ENCODE measurements at places on chromosomes 2 and 18.

DNA sequence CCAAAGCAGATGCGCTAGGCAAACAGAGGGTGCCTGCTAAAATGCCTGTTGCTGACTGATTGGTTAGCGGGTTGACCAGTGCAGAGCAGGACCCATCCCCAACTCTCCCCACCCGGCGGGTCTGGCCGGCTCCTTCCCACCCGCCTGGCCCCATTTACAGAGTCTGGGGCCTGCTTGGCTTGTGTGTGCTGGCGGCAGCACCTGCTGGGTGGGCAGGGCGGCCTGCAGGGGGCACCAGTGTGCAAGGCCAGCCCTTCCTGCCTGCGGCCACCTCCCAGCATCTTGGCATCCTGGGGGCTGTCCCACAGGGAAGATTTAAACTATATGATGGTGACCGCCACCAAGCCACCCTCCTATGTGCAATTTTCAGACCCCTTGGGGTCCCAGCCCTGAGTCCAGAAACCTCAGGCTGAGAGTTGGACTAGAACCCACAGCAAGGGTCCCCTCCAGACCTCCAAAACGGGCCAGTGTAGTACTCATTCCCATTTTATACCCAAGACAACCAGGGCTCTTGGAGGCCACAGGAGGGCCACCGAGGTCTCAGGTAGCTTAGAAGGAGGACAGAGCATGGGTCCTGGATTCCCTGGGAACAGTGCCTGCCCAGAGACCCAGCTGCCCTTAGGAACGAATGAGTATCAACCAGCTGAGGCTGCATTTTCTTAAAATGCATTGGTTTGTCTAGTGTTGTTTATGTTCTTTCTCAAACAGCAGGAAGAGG, 173.6 kb downstream of the SMAD7 start:
- ATAC-seq, result peak; percentile 38

DNA sequence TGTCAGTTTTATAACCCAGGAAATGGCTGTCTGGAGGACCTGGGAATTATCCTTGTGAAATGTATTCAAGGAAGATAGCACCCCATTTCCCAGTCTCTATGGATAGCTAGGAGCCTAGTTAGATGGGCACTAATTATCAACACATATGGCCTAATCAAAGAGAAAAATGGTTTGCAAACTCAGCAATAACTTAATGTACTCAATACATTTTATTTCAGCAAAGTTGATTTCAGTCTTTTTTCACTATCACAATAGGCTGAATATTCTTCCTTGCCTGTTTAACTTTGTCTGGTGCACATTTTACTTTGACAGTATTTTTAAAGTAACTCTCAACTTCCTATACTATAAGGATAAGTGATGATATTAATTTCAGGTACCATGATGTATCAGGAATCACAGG, 756.3 kb downstream of the CCDC85A start:
- ATAC-seq, result no peak

GRCh38 chr2:130744287-130745117, 10.8 kb upstream of the AMER3 start:
- no peak for ATAC-seq

DNA sequence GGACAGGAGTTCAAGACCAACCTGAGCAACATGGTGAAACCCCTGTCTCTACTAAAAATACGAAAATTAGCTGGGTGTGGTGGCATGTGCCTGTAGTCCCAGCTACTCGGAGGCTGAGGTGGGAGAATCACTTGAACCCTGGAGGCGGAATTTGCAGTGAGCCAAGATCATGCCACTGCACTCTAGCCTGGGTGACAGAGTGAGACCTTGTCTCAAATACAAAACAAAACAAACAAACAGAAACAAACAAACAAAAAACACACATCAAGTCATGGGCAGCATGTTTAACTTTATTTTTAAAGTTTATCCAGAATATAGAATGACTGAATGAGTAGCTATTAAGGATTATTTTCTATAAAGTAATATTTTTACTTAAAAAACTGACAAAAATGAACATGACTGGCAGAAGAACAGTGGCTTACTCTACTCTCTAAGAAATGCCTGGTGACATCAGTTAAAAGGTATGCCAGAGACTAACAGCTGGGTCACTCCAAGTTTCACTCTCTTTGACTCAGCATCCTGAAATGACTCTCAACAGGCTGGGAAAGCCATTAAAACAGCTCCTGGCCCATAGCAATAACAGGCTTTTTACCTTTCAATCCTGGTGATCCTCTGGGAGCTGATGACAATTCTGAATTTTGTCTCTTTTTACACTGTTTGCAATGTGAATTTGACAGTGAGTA, 281.6 kb upstream of the STON1 start:
- peak; percentile 73 for ATAC-seq

DNA sequence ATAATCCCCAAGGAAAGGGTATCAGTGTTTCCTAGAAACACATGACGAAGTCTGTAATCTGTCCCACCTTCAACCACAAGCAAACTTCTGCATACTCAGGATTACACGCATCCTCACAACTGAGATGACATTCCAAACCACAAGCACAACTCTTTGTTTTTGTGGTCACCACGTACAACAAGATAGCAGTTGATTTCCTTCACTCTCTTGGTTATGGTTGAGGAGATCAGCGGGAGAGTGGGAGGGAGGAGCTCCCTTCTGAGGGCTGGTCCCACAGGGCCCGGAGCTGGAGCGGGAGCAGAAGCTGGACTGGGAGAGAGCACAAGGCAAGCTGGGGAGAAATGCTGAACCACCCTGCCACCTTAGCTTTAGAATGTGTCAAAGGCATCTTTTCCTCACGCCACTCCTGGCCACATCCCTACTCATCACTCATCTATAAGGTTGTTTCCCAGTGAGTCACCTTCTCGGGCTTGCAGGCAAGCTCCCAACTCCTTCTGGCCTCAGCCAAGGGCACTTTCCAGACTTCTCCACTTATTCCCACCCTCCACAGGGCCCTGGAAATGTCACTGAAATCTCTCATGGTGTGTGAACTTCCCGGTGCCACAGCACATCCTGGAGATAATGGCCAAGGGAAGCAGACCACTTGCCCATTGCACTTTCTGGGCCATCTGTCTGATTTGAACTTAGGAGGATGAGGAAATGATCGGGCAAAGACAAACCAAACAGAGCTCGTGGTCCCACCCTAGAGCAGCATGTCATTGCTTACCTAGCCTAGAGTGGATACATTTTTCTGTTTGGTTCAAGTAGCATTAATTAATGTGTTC, 98.9 kb upstream of the LGALSL start:
- ATAC-seq, result no peak

DNA sequence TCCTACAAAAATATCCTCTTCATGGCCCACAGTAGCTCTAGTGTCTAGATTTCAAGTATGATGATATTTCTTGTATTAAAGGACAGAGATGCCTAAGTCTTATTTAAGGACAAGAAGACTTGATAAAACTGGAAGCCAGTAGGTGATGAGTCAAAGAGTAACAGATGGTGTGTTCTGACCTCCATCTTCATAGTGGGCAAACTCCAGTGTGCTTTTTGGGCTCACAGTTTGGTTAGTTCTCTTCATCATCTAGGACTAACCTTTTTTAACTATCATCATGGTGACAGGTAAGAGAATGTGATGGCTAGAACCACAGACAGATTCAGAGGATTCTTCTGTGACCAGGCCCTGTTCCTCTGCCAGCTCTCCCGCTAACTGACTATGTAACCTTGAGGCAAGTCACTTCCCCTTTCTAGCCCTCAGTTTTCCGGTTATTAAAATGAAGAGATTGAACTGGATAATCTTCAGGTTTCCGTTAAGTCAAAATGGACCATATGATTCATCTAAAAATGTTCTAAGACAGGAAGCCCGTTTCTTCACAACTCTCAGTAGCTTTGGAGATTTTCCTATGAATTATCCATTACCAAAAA, 140.3 kb upstream of the RASGRP3 start:
- ATAC-seq, result no peak

- ATAC-seq, result no peak
Observed at GRCh38 chr2:33477473-33478468, 1.3 kb downstream of the RASGRP3 start.

DNA sequence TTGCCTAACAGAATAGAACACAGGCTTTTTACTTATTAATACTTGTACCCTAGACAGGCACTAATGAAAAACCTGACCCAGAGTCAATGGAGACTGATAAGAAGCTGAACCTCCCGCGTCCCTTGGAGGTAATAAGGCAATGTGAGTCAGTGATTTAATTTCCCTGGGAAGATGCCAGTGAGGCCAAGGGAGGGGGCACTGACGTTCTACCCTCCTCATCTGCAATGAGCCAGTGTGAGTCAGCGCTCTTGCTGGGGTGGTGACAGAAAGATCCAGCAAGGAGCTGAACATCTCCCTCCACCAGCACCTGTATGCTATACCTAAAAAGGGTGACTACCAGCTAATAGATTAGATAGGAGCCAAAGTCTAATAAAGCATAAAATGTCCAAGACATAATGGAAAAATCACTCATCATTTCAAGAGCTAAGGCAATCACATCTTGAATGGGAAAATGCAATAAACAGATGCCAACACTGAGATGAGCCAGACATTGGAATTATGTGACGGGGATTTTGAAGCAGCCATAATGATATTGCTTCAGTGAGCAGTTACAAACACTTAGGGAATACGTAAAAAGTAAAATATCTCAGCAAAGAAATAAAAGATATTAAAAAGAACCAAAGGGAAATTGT, 116.9 kb downstream of the TPGS2 start:
- ATAC-seq, result peak; percentile 100

GRCh38 chr18:57803103-57803969, at the start of gene ATP8B1:
Gene ATP8B1, minus strand, starts transcription at chr18:57803315. Its CDS starts 71,508 bp downstream, at chr18:57731807.
- peak; percentile 85 for ATAC-seq

GRCh38 chr2:212032032-212032431, 506.6 kb downstream of the ERBB4 start:
- no peak for ATAC-seq

DNA sequence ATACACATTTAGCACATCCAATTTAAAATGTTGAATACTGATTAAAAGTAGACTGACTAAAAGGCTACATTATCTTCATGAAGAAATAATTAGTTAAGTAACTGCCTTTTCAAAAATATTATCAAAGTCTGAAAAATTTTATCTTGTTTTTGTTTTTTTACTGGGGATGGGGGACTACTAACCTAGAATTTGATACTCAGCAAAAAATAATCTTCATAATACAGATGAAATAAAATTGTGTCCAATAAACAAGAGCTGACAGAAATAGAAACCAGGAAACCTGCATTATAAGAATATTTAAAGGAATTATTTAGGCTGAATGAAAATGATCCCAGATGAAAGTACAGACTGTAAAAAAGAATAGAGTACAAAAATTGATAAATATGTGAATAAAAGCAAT, 200.7 kb upstream of the RGPD4 start:
- no peak for ATAC-seq

DNA sequence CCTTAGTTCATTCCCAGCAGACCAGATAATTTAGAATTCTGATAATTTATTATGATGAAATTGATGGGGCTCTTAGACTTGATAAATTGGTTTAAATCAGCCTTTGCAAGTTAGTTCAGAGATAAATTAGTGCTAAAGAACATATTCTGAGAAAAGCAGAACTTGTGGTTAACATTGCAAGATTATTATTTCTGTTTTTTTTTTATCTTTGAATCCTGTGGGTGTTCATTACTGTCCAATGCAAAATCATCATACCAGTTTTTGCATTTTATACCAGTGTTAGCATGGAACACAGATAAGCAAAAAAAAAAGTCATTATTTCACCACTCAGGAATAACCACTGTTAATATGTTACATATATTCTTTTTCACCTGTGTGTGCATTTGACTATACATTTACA, 9.1 kb downstream of the SEPTIN2 start:
- ATAC-seq, result no peak

DNA sequence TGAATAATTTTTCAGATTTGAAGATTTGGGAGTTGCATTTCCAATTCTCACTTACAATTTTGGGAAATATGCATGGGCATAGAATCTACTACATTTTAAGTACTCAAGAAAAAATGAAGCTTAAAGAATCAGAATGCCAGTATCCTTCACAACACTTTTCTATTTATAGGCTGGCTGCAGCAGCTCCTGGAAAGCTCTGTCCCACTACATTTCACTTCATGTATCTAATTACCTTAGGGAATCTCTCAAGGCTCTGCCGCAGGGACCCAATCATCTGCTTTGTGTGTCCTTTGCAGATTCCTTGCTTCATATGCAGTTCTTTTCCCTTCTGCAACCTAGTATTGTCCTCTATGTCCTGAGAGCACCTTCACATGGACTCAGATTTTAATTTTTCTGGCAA, 102.9 kb downstream of the NUP35 start:
- no peak for ATAC-seq

GRCh38 chr2:102619414-102620319, at the start of gene SLC9A2:
Gene SLC9A2, plus strand, starts transcription at chr2:102619553. Its CDS starts 296 bp downstream, at chr2:102619849.
- peak; percentile 70 for ATAC-seq

DNA sequence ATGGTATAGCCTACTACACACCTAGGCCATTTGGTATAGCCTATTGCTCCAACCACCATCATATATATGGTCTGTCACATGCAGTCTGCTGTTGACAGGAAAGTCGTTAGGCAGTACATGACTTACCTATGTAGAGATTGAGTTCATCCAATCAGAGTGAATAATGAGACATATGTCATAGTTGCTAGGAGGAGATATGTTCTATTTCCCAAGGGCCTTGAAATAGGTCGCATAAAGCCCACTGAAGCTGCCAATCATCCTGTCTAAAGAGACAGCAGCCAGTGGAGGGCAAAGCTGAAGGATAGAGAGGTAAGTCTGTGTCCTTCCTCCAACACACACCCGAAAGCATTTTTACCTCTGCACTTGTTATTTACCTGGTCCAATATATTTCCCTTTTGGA, 263.4 kb downstream of the PTPRM start:
- peak; percentile 77 for ATAC-seq

GRCh38 chr2:16717477-16717876, 51.8 kb upstream of the CYRIA start:
- no peak for ATAC-seq

- ATAC-seq, result no peak
Observed at GRCh38 chr2:54416166-54416813, 39.8 kb upstream of the SPTBN1 start.

- peak; percentile 19 for ATAC-seq
Observed at GRCh38 chr2:165573534-165574461, 104.3 kb downstream of the CSRNP3 start.

GRCh38 chr18:27278131-27278530, 93.0 kb upstream of the CHST9 start:
- ATAC-seq, result no peak

- no peak for ATAC-seq
Observed at GRCh38 chr18:69936191-69936558, 11.5 kb downstream of the CD226 start.

- no peak for ATAC-seq
Observed at GRCh38 chr2:14577843-14578242, 54.7 kb upstream of the LRATD1 start.

GRCh38 chr2:64792995-64793639, 139.4 kb upstream of the SERTAD2 start:
- ATAC-seq, result no peak

- ATAC-seq, result no peak
Observed at GRCh38 chr2:144354953-144355352, 165.0 kb downstream of the ZEB2 start.

- ATAC-seq, result no peak
Observed at GRCh38 chr2:24894750-24895149, 25.3 kb downstream of the ADCY3 start.

DNA sequence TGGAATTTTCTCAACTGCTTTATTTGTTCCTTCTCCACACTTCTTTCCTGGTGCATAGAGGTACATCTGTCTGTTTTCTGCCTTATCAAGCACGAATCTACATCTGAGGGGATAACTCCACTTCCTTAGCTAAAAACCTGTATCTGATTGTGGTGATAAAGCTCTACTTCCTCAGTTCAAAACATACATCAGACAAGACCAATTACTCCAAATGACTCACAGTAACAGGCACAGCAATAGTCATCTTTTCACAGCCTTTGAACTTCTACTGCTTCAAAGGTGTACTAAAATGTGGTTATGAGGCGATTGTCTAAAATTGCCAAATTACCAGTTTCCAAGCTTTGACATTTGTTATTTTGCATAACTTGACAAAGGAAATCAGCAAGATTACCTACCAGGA, 803.6 kb upstream of the ZEB2 start:
- no peak for ATAC-seq

Data from motor neuron (in vitro differentiated cells).